Stomach (tissue), 19 donors: ENCODE measurements at places on chromosomes 11 and 22. TPM values are rescaled to one million over a fixed set of nuclear protein-coding genes. Genes with fewer than 3 reads are reported as not detected.

Gene POU2AF3
- total RNA-seq = 0.58 TPM

Gene CBX7
- 84.6 TPM for total RNA-seq

Gene FZD4
- total RNA-seq = 18.1 TPM

Gene APBB1
- 60.1 TPM for total RNA-seq

Gene C22orf42
- total RNA-seq = not detected

Gene CCDC188
- total RNA-seq = 0.37 TPM

Gene PLEKHA7
- 31.2 TPM for total RNA-seq

Gene KRTAP5-2
- not detected for total RNA-seq

Gene GRM5
- total RNA-seq = not detected

Gene ST3GAL4
- total RNA-seq = 31.0 TPM

Gene ATG2A
- 34.5 TPM for total RNA-seq

Gene KRTAP5-9
- total RNA-seq = not detected

Gene CLMP
- total RNA-seq = 47.5 TPM

Gene PISD
- 22.0 TPM for total RNA-seq

Gene TYR
- not detected for total RNA-seq

Gene CAT
- total RNA-seq = 24.9 TPM

Gene CRYBB2
- total RNA-seq = not detected

Gene GALNT18
- 11.4 TPM for total RNA-seq

Gene LRRC74B
- not detected for total RNA-seq

Gene PRG2
- not detected for total RNA-seq

Gene TMPRSS13
- 0.37 TPM for total RNA-seq

Gene SPI1
- total RNA-seq = 7.0 TPM

Gene ASRGL1
- total RNA-seq = 37.9 TPM
